ENCODE measurements at places on chromosomes 5 and 9. TPM values are rescaled to one million over a fixed set of nuclear protein-coding genes. Genes with fewer than 3 reads are reported as not detected.

Gene PDGFRB
- 114 TPM for total RNA-seq

Gene CCNJL
- 4.9 TPM for total RNA-seq

Gene GPR150
- total RNA-seq: under 0.01 TPM

Gene PITX1
- total RNA-seq: 76.3 TPM

Gene TNFSF8
- total RNA-seq: not detected

Gene OBP2B
- not detected for total RNA-seq

Gene CMYA5
- total RNA-seq: 2.0 TPM

Gene SGCD
- 0.88 TPM for total RNA-seq

Gene ZDHHC11B
- 0.22 TPM for total RNA-seq

Gene CDC25C
- total RNA-seq: 13.3 TPM

Gene NSG2
- not detected for total RNA-seq

Gene GNAQ
- total RNA-seq: 36.9 TPM

Gene DOK3
- total RNA-seq: 2.2 TPM

Gene MAP1B
- total RNA-seq: 181 TPM

Gene CDC20B
- total RNA-seq: not detected

Gene SPATA31E1
- not detected for total RNA-seq

Gene ANKRD20A1
- total RNA-seq: not detected

Gene UAP1L1
- 29.1 TPM for total RNA-seq

Gene STKLD1
- 0.14 TPM for total RNA-seq

Gene NRG2
- 1.0 TPM for total RNA-seq

Gene RORB
- under 0.01 TPM for total RNA-seq

Gene ACOT12
- total RNA-seq: 0.57 TPM

Gene F2RL1
- 209 TPM for total RNA-seq

Gene PIP5K1B
- total RNA-seq: under 0.01 TPM

Gene COL15A1
- total RNA-seq: 5.4 TPM

Gene ZNF484
- total RNA-seq: 6.1 TPM

Gene NINJ1
- 42.4 TPM for total RNA-seq

Gene PCDHB12
- total RNA-seq: under 0.01 TPM

Gene TMC1
- total RNA-seq: 0.86 TPM

Gene OMD
- not detected for total RNA-seq
